ENCODE measurements at places on chromosomes 12 and 14. TPM values are rescaled to one million over a fixed set of nuclear protein-coding genes. Genes with fewer than 3 reads are reported as not detected.

GRCh38 chr14:37438444-37438843 is 156.6 kb downstream of the FOXA1 start:
- no peak for DNase-seq

- DNase-seq, result no peak
These were observed 223.2 kb upstream of the RTL1 start for GRCh38 chr14:101126731-101127130.

DNA sequence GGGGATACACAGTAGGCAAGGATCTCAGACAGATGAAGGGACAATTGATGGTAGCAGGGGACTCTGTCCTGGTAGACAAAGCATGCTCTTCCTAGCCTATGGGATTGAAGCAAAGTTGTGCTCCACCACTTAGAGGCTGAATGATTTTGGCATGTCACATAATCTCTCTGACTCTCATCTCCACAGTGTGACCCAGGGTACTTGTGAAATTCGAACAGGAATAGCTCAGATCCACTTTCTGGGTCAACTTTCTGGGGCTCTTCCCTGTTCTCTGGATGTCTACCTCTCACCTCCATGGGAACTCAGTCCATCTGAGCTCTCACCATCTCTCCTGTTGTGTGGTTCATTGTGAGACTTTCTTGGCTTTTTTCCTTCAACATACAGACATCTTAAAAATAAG is 1.7 kb upstream of the DCD start:
- no peak for DNase-seq

DNA sequence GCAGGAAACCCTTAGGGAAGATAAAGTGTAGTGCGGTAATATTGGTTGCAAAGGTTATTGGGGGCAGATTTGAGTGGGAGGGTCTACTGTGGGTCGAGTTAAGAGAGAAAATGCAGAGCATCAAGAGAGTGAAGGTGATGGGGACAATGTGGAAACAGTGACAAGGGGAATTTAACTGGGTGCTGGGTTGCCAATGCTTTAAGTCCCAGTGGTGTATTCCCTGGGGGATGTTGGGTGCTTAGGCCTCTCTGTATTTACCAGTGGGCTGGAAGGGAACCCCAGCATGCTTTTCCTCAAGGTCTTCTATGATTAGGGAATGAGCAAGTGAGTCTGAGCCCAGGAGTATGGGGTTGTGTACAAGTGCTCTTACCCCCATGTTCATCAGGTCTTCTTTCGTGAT is 10.6 kb downstream of the BCAT1 start:
- no peak for DNase-seq

- no peak for DNase-seq
These were observed 322.1 kb downstream of the RGS6 start for GRCh38 chr14:72254202-72254936.

DNA sequence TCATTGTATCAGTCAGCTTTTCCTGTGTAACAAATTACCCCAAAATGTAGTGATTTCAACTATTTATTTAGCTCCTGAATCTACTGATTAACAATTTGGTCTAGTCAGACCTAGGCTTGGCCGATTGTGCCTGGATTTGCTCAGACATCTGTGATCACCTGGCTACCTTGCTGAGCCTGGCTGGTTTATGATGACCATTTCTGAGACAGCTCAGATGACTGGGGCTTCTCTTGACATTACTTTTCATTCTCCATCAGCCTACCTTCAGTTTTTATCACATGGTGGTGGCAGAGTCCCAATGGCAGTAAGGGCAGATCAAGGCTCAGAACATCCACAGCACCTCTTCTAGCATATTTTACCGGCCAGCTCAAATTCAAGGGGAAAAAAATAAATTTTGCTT is 286.3 kb downstream of the BTG1 start:
- no peak for DNase-seq

DNA sequence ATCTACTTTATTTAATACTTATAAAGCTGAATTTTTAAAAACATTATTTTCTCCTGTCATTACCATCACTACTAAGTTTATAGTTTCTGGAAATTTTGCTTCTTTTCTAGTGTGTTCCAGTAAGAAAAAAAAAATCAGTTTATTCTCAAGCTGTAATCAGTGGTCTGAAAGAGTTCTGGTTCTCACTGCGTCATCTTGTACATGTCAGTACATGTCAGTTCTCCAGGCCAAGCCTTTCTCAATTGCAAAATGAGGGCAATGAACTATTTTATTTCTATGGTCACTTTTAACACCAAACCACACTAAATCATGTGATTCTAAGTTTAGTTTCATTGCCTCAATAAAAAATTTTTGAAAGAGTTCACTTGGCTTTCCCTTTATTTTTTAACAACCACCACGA is 468.9 kb upstream of the LRFN5 start:
- no peak for DNase-seq

- DNase-seq, result no peak
These were observed 36.8 kb upstream of the TMED10 start for GRCh38 chr14:75213172-75213571.

GRCh38 chr12:96371790-96372699 is 28.2 kb downstream of the CDK17 start:
- DNase-seq, result no peak

DNA sequence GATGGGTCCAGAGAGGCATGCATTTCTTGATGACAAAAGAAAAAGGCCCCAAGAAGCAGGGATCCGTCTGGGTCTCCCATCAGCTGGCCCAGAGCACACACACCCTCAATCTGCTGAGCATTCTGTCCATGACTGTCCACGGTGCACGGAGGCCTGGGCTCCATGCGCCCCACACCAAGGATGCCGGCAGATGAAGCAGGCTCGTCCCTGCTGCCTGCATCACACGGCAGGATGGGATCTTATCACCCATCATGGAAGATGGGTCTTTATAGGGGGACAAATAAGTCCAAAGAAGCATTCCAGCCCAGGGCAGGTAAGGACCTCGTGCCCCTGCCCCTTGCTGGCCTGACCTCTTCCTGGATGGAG is 59.7 kb downstream of the PRIMA1 start:
- no peak for DNase-seq

DNA sequence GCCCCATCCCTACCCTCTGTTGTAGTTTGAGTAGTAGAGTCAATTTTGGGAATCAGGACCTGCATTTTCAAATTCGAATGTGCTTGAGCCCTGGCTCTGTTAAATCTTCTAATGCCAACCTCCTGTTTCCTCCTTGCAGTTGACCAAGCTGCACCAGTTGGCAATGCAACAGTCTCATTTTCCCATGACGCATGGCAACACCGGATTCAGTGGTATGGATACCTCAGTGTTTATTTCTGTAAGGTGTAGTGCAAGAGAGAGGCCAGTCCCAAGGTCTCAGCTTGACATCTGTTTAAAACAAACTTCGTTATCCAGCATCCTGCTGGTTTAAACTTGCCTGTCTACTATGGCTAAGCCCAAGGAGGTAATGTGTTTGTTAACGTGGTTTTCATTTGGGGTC is 15.2 kb downstream of the PCBP2 start:
- DNase-seq, result no peak

DNA sequence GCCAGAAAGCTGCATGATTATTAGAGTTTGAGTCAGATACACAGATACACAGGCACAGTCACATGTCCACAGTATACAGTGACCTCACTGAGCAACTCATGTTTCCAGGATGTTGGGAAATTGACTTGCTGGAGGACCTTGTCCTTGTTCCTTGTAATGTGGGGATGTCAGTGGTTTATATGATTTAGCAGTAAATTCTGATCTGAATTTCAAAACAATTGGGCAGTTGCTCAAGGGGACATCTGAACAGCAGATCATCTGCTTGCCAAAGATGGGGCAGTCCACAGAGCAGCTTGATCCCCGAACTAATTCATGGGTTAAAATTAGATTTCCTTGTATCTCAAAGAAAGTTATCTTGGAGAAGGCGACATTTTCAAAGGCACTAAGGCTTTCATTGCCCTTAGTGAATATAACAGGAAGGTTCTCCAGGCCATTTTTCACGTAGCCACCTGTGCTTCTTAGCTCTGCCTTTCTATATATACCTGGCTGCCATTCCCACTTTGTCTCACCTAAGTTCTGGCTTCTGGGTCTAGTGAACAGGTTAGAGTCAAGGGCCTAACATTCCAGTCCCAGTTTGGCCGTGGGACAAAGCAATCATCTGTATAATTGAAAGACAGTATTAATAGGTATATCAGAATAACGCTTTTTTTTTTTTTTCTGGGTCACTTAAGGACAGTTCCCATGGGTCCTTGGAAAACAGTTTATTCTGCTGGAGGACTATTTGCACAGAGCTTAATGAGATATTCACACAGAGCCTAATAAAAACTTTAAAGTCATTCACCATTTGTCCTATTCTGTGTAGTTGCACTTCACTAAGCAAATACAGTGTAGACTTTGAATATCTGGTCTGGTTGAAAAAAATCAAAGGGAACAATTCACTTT is 64.9 kb upstream of the STRN3 start:
- no peak for DNase-seq

DNA sequence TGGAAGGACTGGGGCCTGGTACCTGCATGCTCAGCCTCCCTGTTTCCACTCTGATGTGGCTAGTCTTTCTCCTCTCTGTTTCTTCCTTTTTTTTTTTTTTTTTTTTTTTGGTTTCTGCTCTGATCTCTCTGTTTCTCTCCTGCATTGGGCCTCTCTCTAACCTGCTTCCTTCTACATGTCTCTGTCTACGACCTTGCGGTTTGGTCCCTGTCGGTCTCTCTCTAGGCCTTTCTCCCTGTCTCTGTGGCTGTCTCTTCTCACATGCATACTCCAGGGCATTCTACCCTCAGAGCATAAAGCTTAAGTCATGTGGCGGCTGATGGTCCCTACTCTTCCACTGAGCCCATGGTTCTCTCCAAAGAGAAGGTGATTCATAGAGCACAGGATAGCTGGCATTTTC is 1096.6 kb downstream of the BCL11B start:
- DNase-seq, result no peak

The LIN7A gene
- total RNA-seq, result 0.47 TPM

The TAS2R31 gene
- total RNA-seq, result 8.3 TPM

The PRH1 gene
- 12.4 TPM for total RNA-seq

The PTPN6 gene
- total RNA-seq, result 36.8 TPM

The TMTC2 gene
- 16.7 TPM for total RNA-seq

The DEPDC4 gene
- 0.72 TPM for total RNA-seq

The PHETA1 gene
- total RNA-seq, result 24.6 TPM

The GLI1 gene
- 2.0 TPM for total RNA-seq

The EPYC gene
- total RNA-seq, result not detected

The PAPLN gene
- 22.0 TPM for total RNA-seq

The MARK3 gene
- total RNA-seq, result 59.0 TPM

The CAPZA3 gene
- not detected for total RNA-seq

Data from suprapubic skin (tissue), 4 donors.